Gastroesophageal sphincter (tissue), 4 donors: ENCODE measurements at places on chromosomes 3 and 15. TPM values are rescaled to one million over a fixed set of nuclear protein-coding genes. Genes with fewer than 3 reads are reported as not detected.

MUC20 gene
- total RNA-seq = 7.7 TPM

IL17RE gene
- total RNA-seq = 0.81 TPM

ZNF80 gene
- total RNA-seq = not detected

SCAMP2 gene
- 45.6 TPM for total RNA-seq

MEIS2 gene
- total RNA-seq = 43.1 TPM

OXTR gene
- total RNA-seq = not detected

DNAH12 gene
- not detected for total RNA-seq

PDE8A gene
- 73.2 TPM for total RNA-seq

SPG11 gene
- 56.8 TPM for total RNA-seq

SNRK gene
- total RNA-seq = 44.6 TPM

PRTG gene
- 0.81 TPM for total RNA-seq

RARRES1 gene
- total RNA-seq = 4.8 TPM

UQCRC1 gene
- 308 TPM for total RNA-seq

PLAAT1 gene
- 0.54 TPM for total RNA-seq

ZBTB47 gene
- total RNA-seq = 102 TPM

ATG3 gene
- total RNA-seq = 44.7 TPM

CCR5 gene
- 1.8 TPM for total RNA-seq

STRIT1 gene
- total RNA-seq = not detected

GNL3 gene
- 83.7 TPM for total RNA-seq

SLC35G2 gene
- 5.3 TPM for total RNA-seq

ZIC4 gene
- 0.13 TPM for total RNA-seq

IGSF10 gene
- 2.7 TPM for total RNA-seq
